Lung microvascular endothelial cell (primary cell): ENCODE measurements at places on chromosomes 2 and 18. TPM values are rescaled to one million over a fixed set of nuclear protein-coding genes. Genes with fewer than 3 reads are reported as not detected.

DRC1 gene
- total RNA-seq, result under 0.01 TPM in 1 of 2 replicates, not detected in the other

CGREF1 gene
- total RNA-seq, result 1.7 and 2.0 TPM in 2 replicates

HOXD8 gene
- 15.5 and 27.4 TPM in 2 replicates for total RNA-seq

- no peak for DNase-seq
Observed at GRCh38 chr2:1482253-1482675, 69.0 kb downstream of the TPO start.

RNF103 gene
- 23.3 and 33.1 TPM in 2 replicates for total RNA-seq

CMPK2 gene
- 0.20 and 0.65 TPM in 2 replicates for total RNA-seq

- no peak for DNase-seq
Observed at GRCh38 chr2:70199320-70199864, 8.6 kb upstream of the C2orf42 start.

- no peak for DNase-seq
Observed at GRCh38 chr2:177771191-177771590, 301.4 kb downstream of the PDE11A start.

DNA sequence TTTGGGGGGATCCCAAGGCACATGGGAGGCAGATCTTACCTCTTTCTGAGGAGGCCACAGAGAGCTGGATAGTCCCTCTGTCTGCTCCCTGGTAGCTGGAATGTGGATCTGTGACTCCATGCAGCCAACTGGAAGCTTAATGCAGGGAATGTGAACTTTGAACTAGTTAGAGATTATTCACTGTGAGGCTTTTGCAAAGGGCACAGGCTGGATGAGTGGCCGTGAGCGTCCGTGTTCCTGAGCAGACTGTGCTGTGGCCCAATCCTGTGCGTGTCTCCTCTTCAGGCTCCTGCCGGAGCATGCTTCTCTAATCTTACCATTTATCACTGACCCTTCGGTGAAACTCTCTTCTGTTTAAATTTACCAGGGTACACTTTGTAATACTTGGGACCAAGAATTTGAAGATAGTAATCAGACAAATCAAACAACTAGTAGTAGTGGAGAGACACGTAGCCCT is 187.6 kb downstream of the PTPRM start:
- DNase-seq, result no peak

- no peak for DNase-seq
Observed at GRCh38 chr2:68158134-68158447, 403 bp downstream of the PNO1 start.

DNA sequence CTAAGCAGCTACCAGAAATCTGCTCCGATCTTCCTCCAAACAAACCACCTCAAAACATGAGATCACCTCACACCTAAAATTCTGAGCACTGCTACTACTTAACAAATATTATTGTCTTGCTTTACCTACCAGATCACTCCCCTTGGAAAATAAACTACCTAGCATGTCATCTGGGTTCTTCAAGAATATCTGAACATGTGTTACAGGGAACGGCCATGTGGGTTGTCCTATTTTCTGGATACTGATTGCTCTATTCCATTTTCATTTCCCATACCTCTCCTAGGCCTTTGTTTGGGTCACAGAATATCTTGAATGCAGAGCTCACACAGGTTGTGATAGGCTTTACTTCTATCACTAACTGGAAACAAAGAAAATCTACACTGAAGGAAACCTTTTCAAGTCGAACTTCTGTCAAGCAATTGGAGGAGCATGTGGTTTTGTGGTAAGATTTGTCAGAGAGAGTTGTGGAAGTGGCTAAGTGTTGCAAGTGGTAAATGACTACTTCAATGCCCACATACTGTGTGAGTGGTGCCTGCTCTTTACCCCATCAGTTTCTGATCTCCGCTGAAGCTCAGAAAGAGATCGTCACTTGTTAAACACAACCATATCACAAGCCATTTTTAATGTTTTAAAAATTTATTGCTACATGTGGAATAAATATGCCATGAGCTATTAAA is 739.1 kb upstream of the ZEB2 start:
- no peak for DNase-seq

GRCh38 chr18:77457681-77458080 is 208.0 kb downstream of the GALR1 start:
- no peak for DNase-seq

ALPI gene
- not detected in 2 replicates for total RNA-seq

DNA sequence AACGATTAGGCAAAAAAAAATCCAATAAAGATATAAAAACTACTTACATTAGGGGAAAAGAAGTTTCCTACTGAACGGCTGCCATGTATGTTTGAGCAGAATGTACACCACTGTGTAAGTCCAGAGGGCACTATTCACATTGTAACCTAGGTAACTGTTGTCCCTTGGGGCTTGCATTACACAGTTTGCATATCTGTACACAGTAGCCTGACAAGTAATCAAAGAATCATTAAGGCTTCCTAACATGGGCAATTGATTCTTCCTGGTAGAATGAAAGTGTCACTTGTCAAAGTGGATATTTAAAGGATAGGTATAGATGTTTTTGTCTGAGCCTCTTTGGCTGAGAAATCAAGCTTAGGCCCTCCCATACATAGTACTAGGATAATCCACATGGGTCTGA is 39.1 kb downstream of the PLEK start:
- no peak for DNase-seq

GRCh38 chr2:108243566-108243965 is 3.8 kb downstream of the SULT1C3 start:
- DNase-seq, result no peak

OTX1 gene
- total RNA-seq, result under 0.01 TPM in 1 of 2 replicates, not detected in the other

NOSTRIN gene
- total RNA-seq, result 0.40 and 1.1 TPM in 2 replicates

CCDC141 gene
- 0.20 and 0.87 TPM in 2 replicates for total RNA-seq

GRCh38 chr2:120884472-120885290 is 149.0 kb downstream of the GLI2 start:
- no peak for DNase-seq

DNA sequence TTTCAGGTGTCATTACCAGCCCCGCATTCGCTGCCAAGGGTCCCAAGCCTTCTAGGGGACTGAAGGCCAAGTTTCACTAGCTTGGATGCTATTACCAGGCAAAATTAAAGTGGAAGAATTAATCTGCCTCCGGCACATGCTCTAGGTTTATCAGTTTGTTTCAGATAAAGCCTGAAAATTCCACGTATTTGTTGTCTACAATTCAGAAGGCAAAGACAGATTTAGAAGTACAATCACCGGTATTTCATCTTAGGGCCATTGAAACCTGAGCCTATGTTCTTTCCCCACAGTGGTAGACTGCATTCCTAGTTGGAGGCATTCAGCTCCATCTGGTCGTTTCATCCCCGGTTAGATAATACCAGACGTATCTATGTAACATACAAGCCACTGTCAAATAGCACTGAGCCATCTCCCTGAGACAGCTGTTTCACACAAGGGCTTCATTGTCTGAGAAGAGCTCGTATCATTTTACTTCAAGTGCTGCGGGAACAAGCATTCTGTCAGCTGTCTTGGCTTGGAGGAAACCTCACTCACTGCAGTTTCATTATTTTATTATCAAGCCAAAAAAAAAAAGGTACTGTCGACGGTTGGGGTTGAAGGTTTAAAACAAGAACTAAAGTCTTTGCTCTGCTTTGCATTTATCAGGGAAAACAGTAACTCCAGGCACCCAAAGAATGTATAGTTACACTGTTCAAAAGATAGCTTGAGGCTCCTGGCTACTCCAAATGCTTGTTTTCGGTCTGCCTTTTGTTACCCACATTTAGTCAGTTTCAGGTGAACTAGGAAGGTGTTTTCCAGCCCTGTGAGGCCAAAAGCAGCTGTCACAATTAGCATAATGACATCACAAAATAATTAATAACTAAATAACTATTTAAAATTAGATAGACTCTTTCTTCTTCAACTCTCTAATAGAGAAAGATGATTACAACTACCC is 76.7 kb downstream of the TGIF1 start:
- DNase-seq, result no peak

DNA sequence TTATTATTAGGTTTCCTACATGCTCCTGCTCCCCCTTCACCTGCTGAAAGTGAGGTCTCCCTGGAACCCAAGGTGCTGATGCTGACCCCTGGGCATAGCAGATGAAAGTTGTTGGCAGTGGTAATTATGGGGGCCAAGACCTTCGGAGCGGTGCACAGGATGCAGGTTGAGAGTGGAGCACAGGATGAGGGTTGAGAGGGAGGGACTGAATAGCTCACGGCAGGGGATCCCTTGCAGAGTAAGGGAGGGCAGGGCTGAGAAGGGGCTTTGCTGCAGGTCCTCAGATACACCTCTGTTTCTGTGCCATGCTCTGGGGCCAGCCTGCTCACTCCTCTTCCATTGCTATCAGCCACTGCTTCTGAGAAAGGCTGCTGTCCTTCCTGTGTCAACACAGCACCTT is 163.3 kb downstream of the FHOD3 start:
- DNase-seq, result no peak
